ENCODE measurements at places on chromosomes 7 and 10. TPM values are rescaled to one million over a fixed set of nuclear protein-coding genes. Genes with fewer than 3 reads are reported as not detected.

AGK gene
- total RNA-seq: 32.9 TPM

VAX1 gene
- total RNA-seq: not detected

LIPM gene
- not detected for total RNA-seq

EFCAB10 gene
- not detected for total RNA-seq

NANOS1 gene
- under 0.01 TPM for total RNA-seq

OGDHL gene
- 0.18 TPM for total RNA-seq

CRPPA gene
- total RNA-seq: 0.89 TPM

NEBL gene
- total RNA-seq: 3.7 TPM

CALY gene
- not detected for total RNA-seq

SLC13A4 gene
- total RNA-seq: not detected

GBX1 gene
- not detected for total RNA-seq

FAM25A gene
- total RNA-seq: not detected

EMX2 gene
- total RNA-seq: 4.6 TPM

PLPP4 gene
- 0.89 TPM for total RNA-seq

ODAD2 gene
- total RNA-seq: 1.8 TPM

CPXM2 gene
- not detected for total RNA-seq

PRF1 gene
- total RNA-seq: not detected

TUBAL3 gene
- not detected for total RNA-seq

PCLO gene
- total RNA-seq: 2.9 TPM

PIK3AP1 gene
- total RNA-seq: 0.29 TPM

FXYD4 gene
- not detected for total RNA-seq

PRPS1L1 gene
- total RNA-seq: not detected

ENKUR gene
- not detected for total RNA-seq
